ENCODE measurements at places on chromosomes 16 and 17. TPM values are rescaled to one million over a fixed set of nuclear protein-coding genes. Genes with fewer than 3 reads are reported as not detected.

GRCh38 chr17:6435968-6436367, 1.0 kb upstream of the AIPL1 start:
- no peak overlapping the region for H3K4me3 ChIP-seq
- no peaks in the 10 kb centered on the region for H3K4me1 ChIP-seq
- DNase-seq: peak; percentile 83
- no peaks in the 10 kb centered on the region for H3K27me3 ChIP-seq

GRCh38 chr16:81765969-81766368, 13.1 kb upstream of the PLCG2 start:
- H3K4me3 ChIP-seq: no peak overlapping the region
- H3K27me3 ChIP-seq: peaks cover 4% of the 10 kb centered on the region
- H3K27ac ChIP-seq: no peak overlapping the region
- no peaks in the 10 kb centered on the region for H3K36me3 ChIP-seq

- H3K4me3 ChIP-seq: no peak overlapping the region
- no peak overlapping the region for H3K27ac ChIP-seq
- H3K27me3 ChIP-seq: no peaks in the 10 kb centered on the region
Measured at GRCh38 chr16:14199624-14200023, 128.5 kb downstream of the MRTFB start.

- no peak overlapping the region for H3K4me3 ChIP-seq
- H3K27ac ChIP-seq: no peak overlapping the region
- H3K4me1 ChIP-seq: no peaks in the 10 kb centered on the region
- no peaks in the 10 kb centered on the region for H3K36me3 ChIP-seq
- DNase-seq: no peak
Measured at GRCh38 chr17:18028952-18029540, 9.9 kb downstream of the ATPAF2 start.

The CCDC40 gene
- 3.0 TPM for total RNA-seq

Data from hepatocyte (in vitro differentiated cells).